ENCODE measurements at places on chromosomes 16 and 17.

- no peak for DNase-seq
Measured at GRCh38 chr16:54526916-54527315, 240.3 kb upstream of the IRX3 start.

DNA sequence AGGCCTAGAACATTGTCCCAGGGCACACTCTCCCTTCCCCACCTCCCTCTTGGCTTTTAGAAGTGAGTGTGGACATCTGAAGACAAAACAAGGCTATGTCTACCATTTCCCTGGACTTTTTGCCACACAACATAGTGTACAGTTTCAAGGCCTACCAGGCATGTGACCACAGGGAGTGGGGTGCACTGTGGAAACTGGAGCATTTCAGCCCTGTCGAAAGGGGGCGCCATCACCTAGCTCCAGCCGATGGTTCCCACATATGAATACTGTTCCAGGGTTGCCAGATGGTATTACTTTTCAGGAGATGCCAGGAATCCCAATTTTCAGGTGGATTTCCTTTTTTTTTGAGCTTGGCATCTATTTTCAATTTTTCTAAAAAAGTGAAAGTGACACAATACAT, 140.7 kb downstream of the KATNIP start:
- no peak for DNase-seq

- DNase-seq, result no peak
Measured at GRCh38 chr16:53043428-53043831, 9.3 kb downstream of the CHD9NB start.

GRCh38 chr17:58224315-58224714, 5.3 kb upstream of the MKS1 start:
- no peak for DNase-seq

DNA sequence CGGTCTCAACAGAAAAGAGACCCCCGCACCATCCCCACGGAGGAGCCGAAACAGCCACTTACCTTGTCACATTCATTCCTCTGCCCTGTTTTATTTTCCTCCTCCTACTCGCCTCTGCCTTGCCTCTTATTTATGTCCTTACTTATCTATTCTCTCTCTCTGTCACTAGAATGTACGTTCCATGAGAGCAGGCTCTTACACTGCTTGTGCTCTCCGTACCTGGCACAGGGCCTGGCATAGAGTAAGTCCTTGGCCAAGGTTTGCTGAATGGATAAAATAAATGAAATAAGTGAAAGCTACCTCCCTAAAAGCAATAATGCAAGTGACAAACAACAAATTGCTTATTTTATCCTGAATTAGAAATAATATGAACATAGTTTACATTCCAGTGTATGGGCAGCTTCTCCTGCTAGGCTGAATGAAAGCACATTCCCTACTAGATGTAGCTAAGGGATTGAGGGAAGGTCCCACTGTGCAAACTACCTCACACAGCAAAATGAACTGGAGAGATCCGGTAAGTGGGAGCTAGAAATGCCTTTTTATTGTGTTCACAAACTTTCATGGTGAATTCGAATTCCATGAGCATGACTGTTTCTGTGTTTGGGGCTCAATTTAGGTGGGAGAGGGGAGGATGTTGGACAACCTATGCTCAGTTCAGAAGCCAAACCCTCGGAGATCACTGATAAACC, 173.1 kb downstream of the PARN start:
- DNase-seq, result no peak

GRCh38 chr17:51341457-51341856, 81.1 kb downstream of the UTP18 start:
- no peak for DNase-seq

DNA sequence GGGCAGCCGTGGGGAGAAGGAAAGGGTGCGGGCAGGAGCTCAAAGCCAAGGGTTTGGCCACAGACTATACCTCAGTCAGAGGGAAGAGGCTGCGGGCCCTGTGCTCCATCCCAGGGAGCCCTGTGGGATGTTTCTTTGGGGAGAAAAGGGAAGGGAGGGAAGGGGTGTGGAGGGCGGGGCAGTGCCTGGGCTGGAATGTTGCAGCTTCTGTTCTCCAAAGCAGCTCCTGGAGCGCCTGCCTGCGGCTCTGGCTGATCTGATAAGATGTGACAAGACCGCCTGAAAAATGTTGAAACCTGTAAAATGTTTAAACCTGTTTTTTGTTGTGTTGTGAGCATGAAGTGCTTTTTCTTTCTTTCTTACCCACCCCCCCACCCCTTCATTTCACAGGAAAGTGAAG, 32.8 kb downstream of the WNT3 start:
- no peak for DNase-seq

DNA sequence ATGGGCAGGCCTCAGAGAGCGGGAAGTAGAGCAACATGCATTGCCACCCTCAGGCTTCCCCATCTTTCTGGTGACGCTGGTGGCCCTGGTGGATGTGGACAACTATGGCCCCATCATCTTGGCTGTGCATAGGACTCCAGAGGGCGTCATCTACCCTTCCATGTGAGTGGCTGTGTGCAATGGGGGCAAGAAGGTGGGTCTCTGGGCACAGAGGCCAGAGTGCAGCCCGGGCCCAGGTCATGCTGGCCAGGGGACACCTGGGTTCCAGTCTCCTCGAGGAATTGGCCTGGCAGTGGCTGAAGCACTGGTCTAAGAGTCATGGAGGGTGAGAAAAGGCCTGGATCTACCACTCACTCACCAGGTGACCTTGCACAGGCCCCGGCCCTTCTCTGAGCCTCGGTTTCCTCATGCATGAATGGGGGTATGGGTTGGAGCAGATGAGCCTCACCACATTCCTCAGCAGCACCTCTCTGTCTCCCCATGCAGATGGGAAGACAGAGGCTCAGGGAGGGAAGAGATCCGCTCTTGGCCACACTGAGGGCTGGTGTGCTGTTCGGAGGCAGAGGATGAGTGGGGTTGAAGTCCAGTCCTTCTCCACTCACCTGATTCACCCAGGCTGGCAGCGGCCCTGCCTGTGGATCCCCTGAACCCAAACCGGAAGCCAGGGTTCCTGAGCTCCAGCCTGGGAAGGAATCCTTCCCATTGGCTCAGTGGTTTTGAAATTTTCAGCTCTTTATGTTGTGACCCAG, 7.2 kb upstream of the ADGRG3 start:
- DNase-seq, result no peak

DNA sequence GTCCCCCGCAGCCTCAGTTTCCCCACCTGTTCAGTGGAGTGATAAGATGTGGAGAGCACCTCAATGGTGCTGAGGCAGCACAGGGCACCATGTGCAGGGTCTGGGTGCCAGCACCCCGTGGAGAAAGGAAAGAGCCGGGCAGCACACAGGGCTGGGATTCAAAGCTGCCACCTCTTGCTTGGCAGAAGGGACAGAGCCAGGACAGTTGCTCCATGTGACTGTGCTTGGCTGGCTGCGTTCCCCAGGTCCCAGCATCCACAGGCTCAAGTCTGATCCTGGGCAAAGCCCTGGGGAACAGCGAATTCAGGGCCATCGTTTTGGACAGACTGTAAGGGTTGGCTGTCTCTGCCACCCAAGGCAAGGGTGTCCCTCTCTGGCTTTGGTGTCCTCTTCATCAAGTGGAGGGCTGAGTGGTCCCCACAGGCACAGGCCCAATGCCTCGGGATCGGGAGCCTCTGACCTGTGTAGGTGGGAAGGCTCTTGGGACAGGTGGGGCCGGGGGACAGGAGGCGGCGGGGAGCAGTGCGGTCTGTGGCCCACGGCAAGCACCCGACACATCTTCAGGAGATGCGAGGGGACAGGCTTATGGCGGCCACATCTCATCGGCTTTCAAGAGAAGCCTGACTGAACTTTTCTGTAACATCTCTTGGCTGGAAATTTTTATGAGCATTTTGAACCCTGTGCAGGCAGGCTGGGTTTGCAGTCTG, 8.5 kb downstream of the ZNF469 start:
- no peak for DNase-seq

- no peak for DNase-seq
Measured at GRCh38 chr17:76474238-76474637, 6.8 kb downstream of the AANAT start.

DNA sequence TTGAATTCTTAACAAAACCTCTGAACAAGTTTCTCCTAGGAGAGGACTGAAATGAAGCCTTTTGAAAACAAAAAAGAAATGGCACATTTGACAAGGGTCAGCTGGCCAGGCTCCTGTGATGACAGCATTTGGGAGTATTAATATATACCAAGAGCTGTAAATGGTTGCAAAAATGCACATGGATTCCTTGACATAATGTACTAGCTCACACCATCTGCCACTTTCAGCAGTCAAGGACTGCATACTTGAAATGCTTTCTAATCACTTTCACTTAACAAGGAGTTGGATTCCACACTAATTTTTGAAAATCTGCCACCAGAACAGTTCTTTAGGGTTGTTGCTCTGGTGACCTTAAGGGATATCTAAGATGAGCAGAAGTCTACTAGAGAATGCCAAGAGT, 236.7 kb upstream of the TOX3 start:
- no peak for DNase-seq

DNA sequence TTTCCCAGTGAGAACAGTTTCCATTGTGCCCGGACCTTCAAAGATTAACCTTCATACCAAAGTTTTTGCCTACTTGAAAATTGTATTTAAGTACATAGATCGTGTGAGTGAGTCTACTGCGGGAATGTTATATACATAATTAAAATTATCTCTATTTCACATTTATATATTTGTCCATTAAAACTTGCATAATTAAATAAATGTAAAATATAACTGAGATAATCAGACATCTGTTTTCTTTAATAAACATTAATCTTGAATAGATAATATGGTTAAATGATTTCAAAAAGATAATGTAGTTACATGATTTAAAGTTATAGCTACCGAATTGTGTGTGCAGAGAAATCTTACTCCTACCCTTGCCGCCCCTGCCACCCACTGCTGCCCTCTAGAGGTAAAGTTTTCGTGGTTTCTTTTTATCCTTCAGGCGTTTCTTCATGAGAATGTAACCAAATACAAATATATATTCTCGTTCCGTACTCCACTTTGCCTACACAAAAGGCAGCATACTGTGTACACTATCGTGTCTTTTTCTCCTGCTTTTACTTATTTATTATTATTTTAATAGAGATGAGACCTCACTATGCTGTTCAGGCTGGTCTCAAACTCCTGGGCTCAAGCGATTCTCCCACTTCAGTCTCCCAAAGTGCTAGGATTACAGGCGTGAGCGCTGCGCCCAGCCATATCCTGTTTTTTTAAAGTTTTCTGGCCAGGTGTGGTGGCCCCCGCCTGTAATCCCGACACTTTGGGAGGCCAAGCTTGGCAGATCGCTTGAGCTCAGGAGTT, 35.6 kb downstream of the RPA1 start:
- DNase-seq, result peak; percentile 40

GRCh38 chr17:71764505-71764904, 356.3 kb upstream of the SOX9 start:
- no peak for DNase-seq

- no peak for DNase-seq
Measured at GRCh38 chr16:6852643-6853225, 479.9 kb upstream of the RBFOX1 start.

GRCh38 chr17:78731904-78732303, 50.2 kb downstream of the CYTH1 start:
- DNase-seq, result no peak

DNA sequence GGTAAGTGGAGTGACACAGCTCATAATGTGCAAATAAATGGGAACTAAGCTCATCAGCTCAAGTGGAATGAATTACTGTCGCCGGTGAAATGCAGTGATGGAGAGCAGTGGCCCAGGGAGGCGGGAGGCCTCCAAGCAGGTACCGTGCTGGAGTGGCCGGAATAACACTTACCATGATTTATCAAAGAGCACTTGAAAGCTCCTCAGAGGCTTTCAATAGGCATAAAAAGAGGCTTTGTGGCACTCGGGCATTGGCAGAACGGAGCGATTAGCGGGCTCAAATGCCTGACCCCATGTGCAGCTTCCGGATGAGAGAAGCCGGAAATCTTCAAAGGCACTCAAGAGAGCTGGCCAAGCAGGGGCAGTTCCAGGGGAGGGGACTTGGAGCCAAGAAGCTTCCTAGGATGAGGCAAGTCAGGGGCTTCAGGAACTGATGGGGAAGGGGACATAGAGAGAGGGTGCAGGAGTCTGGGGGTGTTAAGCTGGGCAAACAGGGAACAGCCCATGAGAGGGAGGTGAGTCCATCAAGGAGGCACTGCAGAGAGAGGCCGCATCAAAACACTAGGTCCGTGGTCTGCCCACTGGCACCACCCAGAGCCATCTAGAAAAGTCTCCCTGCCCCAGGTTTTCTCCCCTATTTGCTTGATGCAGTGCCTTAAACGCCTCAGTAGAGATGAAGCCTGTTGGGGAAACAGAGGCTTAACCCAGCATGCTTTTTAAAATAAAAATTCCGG, 144.0 kb upstream of the IRX6 start:
- peak; percentile 18 for DNase-seq

GRCh38 chr17:8893621-8894201, 26.2 kb upstream of the PIK3R6 start:
- no peak for DNase-seq

- peak; percentile 13 for DNase-seq
Measured at GRCh38 chr16:2777903-2778629, 986 bp upstream of the ELOB start.

- DNase-seq, result no peak
Measured at GRCh38 chr17:5532581-5532980, 46.2 kb downstream of the MIS12 start.

All from NCI-H748 treated with DMSO at 0.1 percent for 48 hours (cell line).